ENCODE measurements at places on chromosomes 16 and 17. TPM values are rescaled to one million over a fixed set of nuclear protein-coding genes. Genes with fewer than 3 reads are reported as not detected.

DNA sequence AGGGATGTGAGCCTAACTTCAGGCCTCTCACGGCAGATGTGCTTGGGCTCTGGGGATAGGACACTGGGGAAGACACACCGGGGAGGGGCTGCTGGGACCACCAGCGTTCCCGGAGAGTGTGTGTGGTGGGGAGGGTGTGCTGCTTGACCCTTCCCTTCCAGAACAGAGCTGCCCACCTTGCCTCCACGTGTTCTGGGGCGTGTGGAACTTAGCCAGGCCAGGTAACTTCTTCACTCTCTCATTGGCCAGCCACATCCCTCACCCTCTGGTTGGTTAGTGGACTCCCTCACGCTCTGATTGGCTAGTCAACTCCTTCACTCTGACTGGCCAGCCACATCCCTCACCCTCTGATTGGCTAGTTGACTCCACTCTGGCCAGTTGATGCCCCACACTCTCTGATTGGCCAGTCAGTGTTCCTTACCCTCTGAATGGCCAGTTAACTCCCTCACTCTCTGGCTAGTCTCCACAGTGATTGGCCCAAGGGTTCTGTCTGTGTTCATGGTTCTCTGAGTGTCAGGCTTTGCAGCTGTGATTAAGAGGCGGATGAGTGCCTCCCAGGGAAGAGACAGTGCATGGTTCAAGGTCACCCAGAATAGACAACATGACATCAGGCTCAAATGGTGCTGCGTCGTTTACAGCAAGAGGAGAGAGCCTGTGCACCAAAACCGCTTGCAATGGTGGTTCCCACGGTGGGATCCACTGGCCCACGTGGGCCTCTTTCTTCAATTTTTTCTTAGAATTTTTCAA, 10.0 kb downstream of the TMEM235 start:
- no peak overlapping the region for H3K4me3 ChIP-seq
- no peak overlapping the region for H3K27ac ChIP-seq
- H3K4me1 ChIP-seq = no peaks in the 10 kb centered on the region
- DNase-seq = no peak
- H3K27me3 ChIP-seq = no peaks in the 10 kb centered on the region
- no peaks in the 10 kb centered on the region for H3K36me3 ChIP-seq

DNA sequence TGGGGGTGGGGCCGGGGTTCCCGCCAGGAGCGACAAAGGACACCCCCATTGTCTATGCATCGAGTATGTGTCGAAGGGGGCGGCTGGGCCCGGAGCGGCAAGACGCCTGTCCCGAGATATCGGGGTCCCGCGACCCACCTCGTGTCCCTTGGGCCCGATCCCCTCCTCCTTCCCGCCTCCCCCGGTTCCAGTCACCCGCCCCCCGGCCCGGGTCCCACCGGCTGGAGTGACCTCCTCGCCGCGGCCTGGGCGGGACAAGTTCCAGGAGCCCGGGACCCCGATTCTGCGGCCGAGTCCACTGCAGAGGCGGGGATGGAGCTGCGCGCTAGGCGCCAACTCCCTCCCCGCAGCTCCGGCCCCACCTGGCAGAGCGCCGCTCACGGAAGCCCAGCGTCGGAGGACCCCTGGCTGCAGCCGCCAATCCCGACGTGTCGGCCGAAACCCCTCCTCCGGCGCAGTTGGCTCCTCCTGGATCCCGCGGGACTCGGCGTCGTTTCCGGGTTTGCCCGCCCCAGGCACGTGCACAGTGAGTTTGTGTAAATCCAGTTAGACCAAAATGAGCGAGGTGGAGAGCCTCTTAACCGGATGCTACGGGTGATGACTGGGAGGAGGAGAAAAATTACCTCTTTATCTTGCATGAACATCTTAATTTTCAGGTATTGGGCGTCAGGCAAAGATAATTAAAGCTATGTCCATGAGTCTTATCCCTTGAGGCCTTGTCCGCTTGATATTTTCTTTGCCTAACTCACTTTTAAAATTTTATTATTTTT, at the start of gene NMRAL1:
Gene NMRAL1, minus strand, starts transcription at position 434 of the 770 bp plus-strand sequence. CDS start 493 bp downstream, outside the sequence.
- peaks cover 4% of the 10 kb centered on the region for H3K27me3 ChIP-seq
- peak within 1 kb of the TSS; percentile 95 for H3K27ac ChIP-seq
- H3K36me3 ChIP-seq = peaks cover 4% of the 10 kb centered on the region

DNA sequence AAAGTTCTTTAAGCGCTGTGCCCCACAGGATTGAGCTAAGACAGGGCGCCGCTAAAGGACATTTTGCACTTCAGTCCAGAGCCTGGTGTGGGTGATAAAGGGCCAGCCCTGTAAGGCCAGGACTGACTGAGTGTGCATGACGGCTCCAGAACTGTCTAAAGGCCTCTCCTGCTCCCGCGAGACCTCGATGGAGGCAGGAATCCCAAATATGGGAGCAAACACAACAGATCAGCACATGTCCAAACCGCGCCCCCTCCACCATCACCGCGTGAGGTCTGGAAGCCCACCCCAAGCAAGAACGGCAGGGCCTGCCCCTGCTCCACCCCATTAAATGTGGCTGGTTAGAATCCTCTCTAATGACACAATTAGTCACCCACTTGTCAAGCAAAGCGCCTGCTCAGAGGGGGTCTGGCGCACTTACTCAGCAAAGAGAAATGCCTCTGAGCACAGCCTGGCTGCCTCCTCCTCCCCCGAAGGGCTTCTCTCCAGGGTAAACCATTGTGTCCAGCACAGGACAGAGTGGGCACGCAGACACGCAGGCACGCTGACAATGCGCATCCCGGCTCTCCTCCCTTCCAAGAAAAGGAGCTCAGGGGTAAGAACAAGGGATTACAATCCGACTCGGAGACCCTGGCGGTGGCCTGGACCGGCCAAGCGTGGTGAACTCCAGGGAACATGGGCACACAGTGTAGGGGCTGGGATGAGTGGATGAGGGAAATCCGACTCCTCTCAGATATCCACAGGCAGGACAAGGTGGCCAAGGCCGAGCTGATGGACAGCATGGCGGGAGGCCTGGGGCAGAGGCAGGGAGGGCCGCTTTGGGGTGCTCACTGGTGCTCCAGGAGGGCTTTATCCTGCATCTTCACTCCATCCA, 1.5 kb downstream of the MXRA7 start:
- peaks cover 43% of the 10 kb centered on the region for H3K4me1 ChIP-seq
- peaks cover 8% of the 10 kb centered on the region for H3K27me3 ChIP-seq
- no peak for DNase-seq

DNA sequence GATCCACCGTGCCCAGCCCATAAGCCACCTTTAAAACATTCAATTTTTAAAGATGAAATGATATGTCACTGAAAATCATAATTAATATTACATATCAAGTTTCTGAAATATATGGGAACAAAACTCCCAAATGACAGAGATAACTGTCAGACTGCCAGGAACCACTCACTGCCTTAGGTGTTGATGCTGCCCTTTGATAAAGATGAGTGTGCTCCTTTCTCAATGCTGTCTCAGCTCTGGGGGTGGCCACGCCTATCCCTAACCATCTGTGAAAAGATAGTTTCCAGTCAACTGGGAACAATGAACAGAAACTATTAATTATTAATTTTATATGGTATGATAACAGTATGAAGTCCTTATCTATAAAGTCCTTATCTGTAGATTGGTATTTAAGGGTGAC, 177.7 kb downstream of the MYO1D start:
- no peaks in the 10 kb centered on the region for H3K36me3 ChIP-seq
- no peak overlapping the region for H3K4me3 ChIP-seq
- no peak for DNase-seq
- H3K27ac ChIP-seq = no peak overlapping the region
- H3K27me3 ChIP-seq = peaks cover 4% of the 10 kb centered on the region
- H3K4me1 ChIP-seq = no peaks in the 10 kb centered on the region

Gene MYH3
- not detected for polyA plus RNA-seq

DNA sequence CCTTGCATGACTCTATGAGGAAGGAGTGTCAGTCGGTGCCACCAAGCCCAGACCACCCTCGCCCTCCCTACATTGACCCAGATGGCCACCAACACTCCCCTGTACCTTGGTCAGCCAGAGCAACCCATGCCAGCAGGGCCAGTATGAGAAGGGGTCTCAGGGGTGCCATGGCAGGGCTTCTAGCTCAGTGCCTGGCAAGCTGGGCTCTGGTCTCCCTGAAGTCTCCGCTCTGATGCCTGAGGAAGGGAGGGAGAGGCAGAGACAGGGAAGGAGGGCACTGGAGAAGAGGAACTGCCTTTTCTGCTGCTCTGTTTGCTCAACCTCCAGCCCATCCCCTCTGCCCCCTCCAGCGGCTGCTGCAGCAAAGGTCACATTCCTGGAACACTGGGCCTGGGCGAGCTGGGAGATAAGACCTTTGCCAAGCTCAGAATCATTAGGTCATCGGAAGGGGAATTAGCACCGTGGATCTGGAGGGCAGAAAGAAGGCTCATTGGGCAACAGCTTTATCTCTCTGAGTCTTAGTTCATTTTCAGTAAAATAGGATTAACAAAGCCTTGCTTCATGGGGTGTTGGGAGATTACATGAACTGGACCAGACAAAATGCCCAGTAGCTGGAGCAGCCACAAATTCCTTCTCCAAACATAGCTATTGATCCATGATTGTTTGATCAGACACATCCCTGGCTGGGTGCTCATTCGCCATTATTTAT, at the start of gene VTN:
Gene VTN, minus strand, starts transcription at position 273 of the 709 bp plus-strand sequence. Its CDS starts 104 bp downstream, at position 169.
- peaks cover 19% of the 10 kb centered on the region for H3K4me1 ChIP-seq
- H3K36me3 ChIP-seq = no peaks in the 10 kb centered on the region
- no peak for DNase-seq
- no peaks in the 10 kb centered on the region for H3K27me3 ChIP-seq
- peak within 1 kb of the TSS; percentile 97 for H3K27ac ChIP-seq

Gene CTRB1
- not detected for polyA plus RNA-seq

Gene CDK3
- polyA plus RNA-seq = 1.1 TPM

DNA sequence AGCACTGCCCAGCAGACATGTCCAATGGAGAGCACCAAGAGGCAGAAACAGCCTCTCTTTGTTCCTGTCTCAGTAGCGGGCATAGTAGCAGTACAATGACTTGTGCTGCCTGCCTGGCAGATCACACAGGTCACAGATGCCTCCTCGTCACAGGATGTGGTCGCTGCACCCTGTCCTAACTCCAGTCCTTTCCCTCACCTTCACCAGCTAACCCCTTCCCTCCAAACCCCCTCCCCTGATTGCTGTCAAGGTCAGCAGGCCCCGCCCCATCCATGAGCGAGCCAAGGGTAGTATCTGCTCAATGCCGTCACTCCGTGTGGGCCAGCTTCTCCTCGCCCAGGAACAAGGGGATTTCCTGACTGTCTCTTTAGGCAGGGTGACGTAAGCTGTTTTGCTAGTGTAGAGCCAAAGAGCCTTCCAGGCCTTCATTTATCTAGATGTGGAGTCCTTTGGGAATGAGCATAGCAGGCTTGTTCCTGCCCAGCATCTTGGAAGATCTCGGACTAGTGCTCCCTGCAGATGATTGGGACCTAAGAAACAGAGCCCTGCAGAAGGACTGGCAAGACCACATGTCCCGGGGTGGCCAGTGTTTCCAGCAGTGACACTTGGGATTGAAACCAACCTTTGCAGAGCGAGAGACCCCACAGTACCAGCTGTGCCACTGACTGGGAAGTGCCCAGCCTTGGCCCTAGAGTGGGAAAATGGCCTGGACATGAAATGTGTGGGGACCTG, 75.9 kb upstream of the TNRC6C start:
- DNase-seq = peak; percentile 95
- peak overlapping the region; percentile 88 for H3K4me3 ChIP-seq
- peaks cover 96% of the 10 kb centered on the region for H3K4me1 ChIP-seq

Gene TMEM186
- 6.1 TPM for polyA plus RNA-seq

Gene KRTAP29-1
- polyA plus RNA-seq = not detected

GRCh38 chr17:4176808-4177472, 33.9 kb downstream of the CYB5D2 start:
- no peak for DNase-seq
- peaks cover 4% of the 10 kb centered on the region for H3K27me3 ChIP-seq
- H3K4me3 ChIP-seq = peak overlapping the region; percentile 58
- peaks cover 40% of the 10 kb centered on the region for H3K4me1 ChIP-seq
- H3K36me3 ChIP-seq = peaks cover 36% of the 10 kb centered on the region
- peak overlapping the region; percentile 98 for H3K27ac ChIP-seq

Measured in immature natural killer cell (primary cell).